ENCODE measurements at places on chromosomes 6 and 20.

- DNase-seq = no peak
These were observed 51.0 kb downstream of the FAM184A start for GRCh38 chr6:119027465-119027864.

DNA sequence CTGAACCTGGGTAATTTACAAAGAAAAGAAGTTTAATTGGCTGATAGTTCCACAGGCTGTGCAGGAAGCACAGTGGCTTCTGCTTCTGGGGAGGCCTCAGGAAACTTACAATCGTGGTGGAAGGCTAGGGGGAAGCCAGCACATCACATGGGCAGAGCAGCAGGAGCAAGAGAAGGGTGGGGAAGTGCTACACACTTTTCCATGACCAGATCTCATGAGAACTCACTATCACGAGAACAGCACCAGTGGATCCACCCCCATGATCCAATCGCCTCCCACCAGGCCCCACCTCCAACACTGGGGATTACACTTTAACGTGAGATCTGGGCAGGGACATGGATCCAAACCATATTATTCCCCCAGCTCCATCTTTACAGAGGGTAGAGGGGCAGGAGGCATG lies 166.4 kb downstream of the NFATC2 start:
- no peak for DNase-seq

DNA sequence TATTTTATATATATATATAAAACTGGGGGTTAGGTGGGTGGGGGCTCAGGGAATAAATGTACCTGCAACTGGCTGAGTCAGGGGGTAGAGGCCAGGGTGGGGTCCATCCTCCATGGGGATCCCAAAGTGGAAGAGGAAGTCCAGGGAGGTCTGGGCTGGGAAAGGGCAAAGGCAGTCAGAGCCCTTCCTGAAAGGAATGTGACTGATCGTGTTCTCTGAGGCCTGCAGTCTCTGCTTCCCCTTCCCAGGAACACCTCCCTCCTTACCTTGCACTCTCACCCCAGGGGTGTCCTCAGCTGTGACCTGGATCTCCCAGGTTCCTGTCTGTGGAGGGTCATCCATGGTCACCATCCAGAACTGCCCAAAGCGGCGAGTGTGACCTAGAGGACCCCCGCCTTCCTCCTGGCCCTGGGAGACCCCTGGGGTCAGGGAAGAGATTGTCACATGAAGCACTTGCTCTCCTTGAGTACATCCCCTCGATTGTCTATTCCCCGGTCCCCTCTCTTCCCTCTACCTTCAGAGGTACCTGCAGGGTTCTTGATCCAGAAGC lies 4.7 kb downstream of the SAPCD1 start:
- DNase-seq = no peak

DNA sequence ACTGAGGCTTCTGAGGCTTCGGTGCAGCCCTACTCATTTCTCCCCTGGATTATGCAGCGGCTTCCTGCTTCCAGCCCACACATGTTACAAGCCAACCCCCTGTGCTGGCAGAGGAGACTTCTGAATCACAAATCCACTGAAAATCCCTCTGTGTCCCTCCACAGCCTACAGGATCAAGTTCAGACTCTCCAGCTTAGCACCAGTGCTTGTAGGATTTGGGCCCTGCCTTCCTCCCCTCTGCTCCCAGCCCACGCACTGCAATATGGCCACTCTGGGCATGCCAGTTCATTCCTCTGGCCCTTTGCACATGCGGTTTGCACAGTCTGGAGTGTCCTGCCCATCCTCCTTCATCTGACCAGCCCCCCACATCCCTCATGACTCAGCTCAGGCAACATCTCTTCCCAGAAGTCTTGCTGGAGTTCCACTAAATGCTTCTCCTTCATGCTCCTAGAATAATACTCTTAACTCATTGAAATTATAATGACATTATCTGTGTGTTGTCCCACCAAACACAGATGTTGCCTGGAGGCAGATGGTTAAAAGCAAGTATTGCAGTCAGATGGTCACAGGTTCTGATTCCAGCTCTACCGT lies 15.9 kb upstream of the MDGA1 start:
- peak; percentile 78 for DNase-seq

DNA sequence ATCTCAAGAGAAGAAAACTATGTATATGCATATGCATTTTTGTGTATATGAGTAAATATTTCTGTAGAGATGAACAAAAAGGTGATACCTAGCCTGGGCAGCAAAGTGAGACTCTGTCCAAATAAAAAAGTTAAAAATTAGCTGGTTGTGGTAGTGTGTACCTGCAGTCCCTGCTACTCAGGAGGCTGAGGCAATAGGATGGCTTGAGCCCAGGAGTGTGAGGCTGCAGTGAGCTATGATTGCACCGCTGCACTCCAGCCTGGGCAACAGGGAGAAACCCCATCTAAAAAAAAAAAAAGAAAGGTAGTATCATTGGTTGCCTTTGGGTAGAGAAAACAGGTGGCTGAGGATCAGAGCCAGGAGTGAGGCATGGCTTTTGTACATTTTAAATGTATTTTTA lies 50.9 kb downstream of the KLHL31 start:
- no peak for DNase-seq

GRCh38 chr6:25537349-25538018 lies 114.5 kb upstream of the SCGN start:
- no peak for DNase-seq
